Fibroblast of skin of back (primary cell): ENCODE measurements at places on chromosomes 3 and 15.

- DNase-seq = no peak
These were observed 14.4 kb downstream of the SNAPC5 start for GRCh38 chr15:66483131-66483566.

DNA sequence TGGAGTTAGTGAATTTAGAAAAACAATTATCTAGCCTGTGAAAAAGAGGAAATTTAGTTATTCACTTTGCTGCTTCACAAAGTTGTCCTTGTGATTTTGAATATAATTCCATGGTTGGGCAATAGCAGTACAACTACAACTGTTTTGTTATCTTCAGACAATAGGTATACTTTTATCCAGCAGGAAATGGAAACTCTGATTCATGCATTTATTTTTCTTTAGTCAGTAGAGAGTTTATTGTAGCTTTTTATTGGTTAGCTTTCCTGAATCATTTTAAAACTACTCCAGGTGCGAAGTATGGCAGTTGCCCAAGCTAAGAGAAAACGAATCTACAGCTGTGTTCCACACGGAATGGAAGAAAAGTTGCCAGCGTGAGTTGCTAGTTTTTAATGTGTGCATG lies 80.3 kb downstream of the TM4SF4 start:
- peak; percentile 63 for DNase-seq

GRCh38 chr15:88913017-88913849 lies at the start of gene MFGE8:
MFGE8 (minus strand) TSS chr15:88913379; CDS start chr15:88913319, 60 bp downstream.
- DNase-seq = peak; percentile 75

DNA sequence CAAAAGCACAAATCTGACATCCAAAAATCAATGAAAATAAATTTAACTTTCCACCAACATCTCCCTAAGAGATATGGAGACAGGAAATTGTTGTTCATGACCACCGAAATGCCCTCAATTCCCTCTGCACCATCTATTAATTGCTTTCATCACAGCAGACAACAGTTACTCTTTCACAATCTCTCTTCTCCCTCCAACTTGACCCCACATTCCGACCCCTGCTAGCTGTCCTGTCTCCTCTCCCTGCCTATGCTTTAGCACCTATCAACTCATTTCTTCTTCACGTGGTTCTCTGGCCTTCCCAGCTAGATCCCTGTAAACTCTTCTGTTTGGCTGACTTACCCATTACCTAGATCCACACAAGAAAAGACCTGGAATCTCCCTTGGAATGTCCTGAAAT lies 173.9 kb upstream of the ADAMTS9 start:
- no peak for DNase-seq

DNA sequence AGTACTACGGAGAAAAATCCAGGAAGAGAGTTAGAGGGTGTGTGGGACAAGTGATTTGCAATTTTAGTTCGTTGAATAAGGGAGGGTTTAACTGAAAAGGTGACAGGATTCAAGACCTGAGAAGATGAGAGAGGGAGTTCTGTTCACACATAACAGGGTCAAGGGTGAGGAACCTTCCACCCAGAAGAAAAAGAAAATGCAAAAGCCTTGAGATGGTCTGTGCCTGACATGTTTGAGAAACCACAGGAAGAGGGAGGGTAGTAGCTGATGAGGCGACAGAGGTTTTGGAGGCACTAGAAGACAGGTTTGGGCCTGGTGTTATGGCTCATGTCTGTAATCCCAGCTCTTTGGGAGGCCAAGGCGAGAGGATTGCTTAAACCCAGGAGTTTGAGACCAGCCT lies 591 bp upstream of the SLC25A20 start:
- DNase-seq = no peak

GRCh38 chr3:105139881-105140560 lies 226.7 kb upstream of the ALCAM start:
- no peak for DNase-seq

GRCh38 chr3:78139166-78139565 lies 1099.3 kb downstream of the ROBO2 start:
- DNase-seq = peak; percentile 79

DNA sequence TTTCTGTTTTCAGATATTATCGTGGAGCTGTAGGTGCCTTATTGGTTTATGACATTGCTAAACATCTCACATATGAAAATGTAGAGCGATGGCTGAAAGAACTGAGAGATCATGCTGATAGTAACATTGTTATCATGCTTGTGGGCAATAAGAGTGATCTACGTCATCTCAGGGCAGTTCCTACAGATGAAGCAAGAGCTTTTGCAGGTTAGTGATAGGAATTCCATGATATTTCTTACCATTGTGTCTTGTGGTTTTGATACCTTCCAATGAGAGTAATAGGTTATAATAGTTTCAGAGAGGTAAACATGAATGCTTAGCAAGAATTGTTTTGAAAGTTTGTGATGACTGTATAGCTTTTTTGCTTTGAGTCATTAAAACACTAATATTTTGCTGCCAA lies 8.5 kb downstream of the RAB11A start:
- DNase-seq = no peak

- peak; percentile 79 for DNase-seq
These were observed 247.3 kb upstream of the CHRM5 start for GRCh38 chr15:33720952-33721351.

GRCh38 chr3:148861277-148861869 lies 3.7 kb upstream of the CPA3 start:
- DNase-seq = peak; percentile 56

DNA sequence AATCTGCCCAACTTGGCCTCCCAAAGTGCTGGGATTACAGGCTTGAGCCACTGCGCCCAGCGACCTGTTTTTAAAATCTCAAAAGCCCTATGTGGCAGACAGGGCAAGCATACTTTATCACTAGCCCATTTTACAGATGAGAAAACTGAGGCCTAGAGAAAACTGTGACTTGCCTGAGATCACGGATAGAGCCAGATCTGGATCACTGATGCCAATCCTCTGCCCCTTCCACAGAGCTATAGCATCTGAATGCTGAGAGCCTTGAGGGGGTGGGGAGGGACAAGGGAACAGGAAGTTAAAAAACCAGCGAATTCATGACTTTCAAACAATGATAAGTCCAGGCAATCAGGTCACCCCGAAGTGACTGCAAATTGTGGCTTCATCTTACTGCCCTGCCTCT lies 7.3 kb downstream of the ANKRD63 start:
- no peak for DNase-seq

GRCh38 chr3:58340594-58341244 lies 8.0 kb downstream of the PXK start:
- DNase-seq = no peak

GRCh38 chr3:179421500-179421899 lies 29.8 kb downstream of the GNB4 start:
- no peak for DNase-seq

DNA sequence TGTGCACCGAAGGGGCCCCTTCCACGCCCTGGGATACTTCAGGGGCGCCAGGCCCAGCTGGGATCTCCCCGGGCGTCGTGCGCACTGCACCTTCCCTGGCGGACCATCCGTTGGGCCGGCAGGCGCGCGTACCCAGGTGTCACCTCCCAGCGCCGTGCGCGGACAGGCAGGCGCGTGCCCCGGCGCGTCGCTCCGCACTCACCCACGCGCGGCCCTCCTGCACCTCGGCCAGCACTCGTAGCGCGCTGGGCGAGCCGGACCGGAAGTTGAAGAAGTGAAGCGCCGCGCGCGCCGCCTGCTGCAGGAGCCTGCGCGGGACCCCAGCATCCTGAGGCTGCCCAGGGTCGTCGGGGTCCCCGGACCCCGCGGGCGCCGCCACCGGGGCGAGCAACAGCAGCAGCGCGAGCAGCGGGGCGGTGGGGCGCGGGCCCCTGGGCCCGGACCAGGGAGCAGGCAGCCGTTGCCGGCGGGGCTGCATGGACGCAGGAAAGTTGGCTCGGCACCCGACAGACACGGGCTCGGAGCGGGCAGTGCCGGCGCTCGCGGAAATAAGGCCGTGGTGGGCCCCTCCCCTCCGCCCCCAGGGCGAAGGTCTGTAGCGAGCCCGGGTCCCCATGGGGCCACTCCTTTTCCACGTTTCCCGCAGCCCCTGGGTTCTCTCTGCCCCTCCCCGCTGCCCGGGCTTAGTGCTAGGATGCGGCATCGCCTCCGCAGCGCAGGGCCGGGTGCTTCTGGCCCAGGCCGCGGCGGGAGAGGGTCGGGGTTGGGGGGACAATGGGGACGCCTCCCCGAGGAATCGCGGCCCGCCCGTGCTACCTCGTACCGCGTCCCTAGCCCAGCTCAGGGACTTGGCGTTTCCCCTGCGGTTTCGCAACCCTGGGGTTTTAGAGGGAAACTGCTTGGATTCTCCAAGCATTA lies at the start of gene RARRES1:
Gene RARRES1, minus strand, starts transcription at position 520 of the 918 bp plus-strand sequence. Its CDS starts 42 bp downstream, at position 478.
- peak; percentile 49 for DNase-seq

GRCh38 chr15:44763187-44763586 lies 26.9 kb downstream of the TRIM69 start:
- DNase-seq = no peak

GRCh38 chr15:26115229-26115943 lies 252.3 kb upstream of the ATP10A start:
- no peak for DNase-seq

DNA sequence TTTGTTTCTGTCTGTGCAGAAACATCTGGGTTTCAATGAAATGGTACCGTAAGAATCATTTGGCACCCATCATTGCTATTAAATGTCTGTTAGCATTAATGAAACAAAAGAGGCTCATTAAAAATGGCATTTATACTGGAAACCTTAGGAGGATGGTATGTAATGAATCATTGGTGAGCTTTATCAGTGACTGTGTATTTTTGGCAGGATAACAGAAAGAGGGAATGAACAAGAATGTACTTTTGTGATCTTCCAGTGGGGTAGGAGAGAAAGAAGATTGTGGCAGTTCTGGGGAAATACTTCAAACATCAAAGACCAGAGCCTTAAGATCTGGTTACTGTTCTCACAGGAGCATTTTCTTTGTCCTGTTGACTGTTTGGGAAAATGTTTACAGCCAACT lies 4.7 kb upstream of the DCBLD2 start:
- DNase-seq = peak; percentile 90

GRCh38 chr3:57009802-57010201 lies 50.7 kb upstream of the SPATA12 start:
- DNase-seq = no peak

GRCh38 chr15:89002281-89002761 lies 85.9 kb upstream of the ABHD2 start:
- peak; percentile 72 for DNase-seq

DNA sequence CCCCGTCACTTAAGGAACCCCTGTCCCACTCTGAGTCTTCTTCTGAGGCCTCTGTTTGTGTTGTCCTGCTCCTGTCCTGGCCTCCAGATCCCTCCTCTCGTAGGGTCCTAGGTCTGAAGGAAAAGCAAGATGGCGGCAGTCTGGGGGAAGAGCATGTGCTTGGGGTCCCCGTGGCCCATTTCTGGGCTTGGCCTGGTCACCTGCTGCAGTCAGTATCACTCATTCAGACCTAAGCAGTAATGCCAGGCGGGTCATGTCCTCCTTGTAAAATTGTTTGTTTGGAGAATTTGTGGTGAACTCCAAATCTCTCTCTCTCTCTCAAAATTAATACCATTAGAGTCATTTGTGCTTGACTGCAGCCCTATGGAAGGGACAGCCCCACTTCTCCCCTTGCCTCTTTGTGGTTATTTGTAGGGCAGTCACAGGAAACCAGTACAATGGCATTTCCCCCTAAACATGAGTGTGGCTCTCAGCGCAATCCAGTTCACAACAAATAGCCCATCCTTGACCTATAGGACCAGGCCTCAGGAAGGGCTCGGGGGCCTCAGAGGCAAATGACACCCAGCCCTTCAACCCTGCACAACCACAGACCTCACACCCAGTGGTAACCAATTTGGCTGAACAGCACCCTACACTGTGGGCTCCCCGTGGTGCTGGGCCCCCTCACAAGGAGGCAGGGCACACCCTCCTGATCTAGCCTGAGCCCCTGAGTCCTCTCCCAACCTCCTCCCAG lies 173.5 kb downstream of the OR4M2 start:
- DNase-seq = no peak

- no peak for DNase-seq
These were observed 28.5 kb downstream of the MFSD1 start for GRCh38 chr3:158830391-158830790.

DNA sequence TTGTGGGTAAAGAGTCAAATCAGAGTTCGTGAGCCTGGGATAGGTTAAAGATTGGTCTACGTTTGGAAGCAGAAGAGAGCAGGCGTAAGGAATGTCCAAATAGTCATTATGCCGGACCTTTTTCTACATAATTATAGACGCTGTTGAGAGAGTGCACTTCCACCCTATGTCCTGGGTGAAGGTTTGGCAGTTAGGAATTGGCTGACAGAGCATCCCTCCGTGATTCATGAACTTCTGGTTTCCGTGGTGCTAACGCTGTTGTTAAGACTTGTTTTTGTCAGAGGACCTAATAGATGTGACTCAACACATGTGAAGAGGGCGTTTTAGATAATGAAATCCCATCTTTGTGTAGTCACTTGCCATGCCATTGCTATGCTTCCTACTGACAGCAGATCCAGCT lies 1.1 kb downstream of the EAF1 start:
- peak; percentile 57 for DNase-seq

DNA sequence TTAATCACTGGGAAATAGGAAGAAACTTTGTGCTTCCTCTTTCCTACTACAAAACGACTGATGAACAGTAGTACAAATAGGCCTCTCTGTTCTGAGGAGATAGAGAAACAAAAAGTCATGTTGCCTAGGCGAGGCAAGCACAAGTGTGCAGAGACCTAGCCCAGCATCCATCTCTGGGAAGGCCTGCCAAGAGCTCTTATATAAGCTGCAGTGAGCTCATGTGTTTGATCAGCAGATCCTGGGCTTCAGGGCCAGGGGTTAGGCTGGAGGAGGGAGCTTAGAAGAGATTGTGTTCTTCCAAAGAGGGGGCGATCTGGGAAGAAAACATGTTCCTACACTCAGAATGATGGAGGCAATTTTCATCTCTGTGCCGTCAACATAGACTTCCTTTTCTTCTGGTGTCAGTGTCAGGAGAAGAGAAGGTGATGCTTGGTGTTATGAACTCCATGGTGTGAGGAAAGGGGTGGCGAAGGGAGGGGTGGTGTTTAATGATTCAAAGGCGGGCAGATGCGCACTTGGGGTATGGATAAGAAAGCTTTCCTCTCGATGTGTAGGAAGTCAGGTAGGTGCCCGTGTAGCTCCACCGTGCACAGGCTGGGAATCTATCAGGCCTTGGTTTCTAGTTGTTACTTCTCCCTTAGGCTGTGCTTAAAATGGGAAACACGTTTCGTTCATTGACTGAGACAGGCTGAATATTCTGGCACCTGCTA lies 29.5 kb upstream of the ETV5 start:
- DNase-seq = no peak

DNA sequence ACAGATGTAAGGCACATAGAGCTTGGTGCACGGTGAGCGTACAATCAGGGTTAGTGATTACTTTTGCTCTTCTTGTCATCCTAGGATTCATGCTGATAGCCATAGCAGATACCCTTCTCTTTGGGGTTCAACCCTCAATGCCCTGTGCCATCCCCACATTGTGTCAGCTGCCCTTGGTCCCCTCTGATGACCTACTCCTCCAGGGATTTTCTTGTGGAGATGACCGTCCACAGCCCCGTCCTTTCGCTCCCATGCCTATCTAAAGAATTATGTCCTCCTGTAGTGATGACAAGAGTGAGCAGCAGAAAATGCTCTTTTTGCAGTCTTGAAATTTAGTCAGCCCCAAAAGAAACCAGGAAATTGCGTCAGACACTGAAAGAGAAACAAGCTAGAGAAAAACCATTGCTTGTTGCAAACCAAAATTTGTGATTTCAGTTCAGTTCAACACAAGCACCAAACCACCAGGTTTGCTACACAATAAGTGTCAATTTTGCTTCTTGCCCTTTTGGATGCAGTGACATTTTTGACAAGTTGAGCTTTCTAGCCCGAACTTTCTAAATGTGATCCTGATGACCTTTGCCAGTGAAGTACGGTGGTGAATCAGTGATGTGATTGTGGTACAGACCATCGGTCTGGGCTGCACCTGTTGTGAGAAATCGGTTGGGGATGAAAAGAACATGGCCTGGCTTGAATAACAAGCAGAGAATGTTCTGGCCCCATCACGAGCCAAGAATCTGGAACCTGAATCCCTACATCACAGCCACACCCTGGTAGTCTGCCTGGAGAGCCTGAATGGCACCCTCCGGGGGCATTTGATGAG lies 41.3 kb downstream of the CMTM7 start:
- no peak for DNase-seq
